ENCODE measurements at places on chromosomes 7 and 10. TPM values are rescaled to one million over a fixed set of nuclear protein-coding genes. Genes with fewer than 3 reads are reported as not detected.

DNA sequence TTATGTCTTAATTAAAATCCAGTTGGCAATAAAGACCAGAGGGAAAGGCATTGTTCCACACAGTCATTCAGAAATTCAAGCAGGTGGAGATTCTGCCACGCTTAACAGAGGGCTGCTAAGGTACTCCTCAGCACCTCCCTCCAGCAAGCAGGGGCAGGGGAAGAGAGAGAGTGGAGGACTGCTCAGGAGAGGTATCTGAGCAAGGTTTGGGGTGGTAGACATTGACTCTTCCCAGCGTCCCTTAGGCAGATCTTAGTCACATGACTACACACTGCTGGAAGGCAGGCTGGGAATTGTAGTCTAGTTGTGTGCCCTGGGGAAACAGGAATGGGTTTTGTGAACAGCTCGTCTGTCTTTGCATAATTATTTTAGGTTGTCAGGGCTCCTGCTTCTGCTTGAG is 181.6 kb downstream of the NPSR1 start:
- H3K4me3 ChIP-seq = no peak overlapping the region
- H3K27ac ChIP-seq = no peak overlapping the region
- H3K36me3 ChIP-seq = no peaks in the 10 kb centered on the region

SKAP2 gene
- 21.3 TPM for total RNA-seq

GRCh38 chr10:1523221-1523620 is 214.1 kb downstream of the ADARB2 start:
- H3K27me3 ChIP-seq = no peaks in the 10 kb centered on the region
- H3K4me3 ChIP-seq = no peak overlapping the region
- H3K4me1 ChIP-seq = no peaks in the 10 kb centered on the region
- no peak overlapping the region for H3K27ac ChIP-seq
- no peaks in the 10 kb centered on the region for H3K36me3 ChIP-seq

GRCh38 chr7:12028508-12028907 is 182.6 kb upstream of the TMEM106B start:
- no peaks in the 10 kb centered on the region for H3K36me3 ChIP-seq
- H3K27me3 ChIP-seq = no peaks in the 10 kb centered on the region
- DNase-seq = no peak
- H3K27ac ChIP-seq = no peak overlapping the region
- no peak overlapping the region for H3K4me3 ChIP-seq

DNA sequence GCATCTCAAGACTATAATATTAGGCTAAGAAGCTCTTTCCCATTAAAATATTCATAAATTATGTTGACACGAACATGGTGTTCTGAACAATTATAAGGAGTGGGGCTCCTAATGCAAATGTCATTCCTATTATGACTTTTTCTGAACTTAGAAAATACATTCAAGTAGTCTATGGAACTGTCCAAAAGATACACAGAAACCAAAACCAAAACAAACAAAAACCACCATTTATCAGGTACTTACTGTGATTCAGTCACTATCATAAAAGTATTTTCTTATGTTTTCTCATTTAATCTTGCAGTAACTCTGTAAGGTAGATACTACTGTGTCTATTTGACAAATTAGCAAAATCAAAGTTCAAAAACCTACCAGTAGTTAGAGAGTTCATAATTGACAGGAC is 406.8 kb downstream of the GFRA1 start:
- no peak overlapping the region for H3K27ac ChIP-seq
- no peak overlapping the region for H3K4me3 ChIP-seq
- DNase-seq = no peak
- no peaks in the 10 kb centered on the region for H3K27me3 ChIP-seq

CDCA7L gene
- total RNA-seq = 103 TPM

DNA sequence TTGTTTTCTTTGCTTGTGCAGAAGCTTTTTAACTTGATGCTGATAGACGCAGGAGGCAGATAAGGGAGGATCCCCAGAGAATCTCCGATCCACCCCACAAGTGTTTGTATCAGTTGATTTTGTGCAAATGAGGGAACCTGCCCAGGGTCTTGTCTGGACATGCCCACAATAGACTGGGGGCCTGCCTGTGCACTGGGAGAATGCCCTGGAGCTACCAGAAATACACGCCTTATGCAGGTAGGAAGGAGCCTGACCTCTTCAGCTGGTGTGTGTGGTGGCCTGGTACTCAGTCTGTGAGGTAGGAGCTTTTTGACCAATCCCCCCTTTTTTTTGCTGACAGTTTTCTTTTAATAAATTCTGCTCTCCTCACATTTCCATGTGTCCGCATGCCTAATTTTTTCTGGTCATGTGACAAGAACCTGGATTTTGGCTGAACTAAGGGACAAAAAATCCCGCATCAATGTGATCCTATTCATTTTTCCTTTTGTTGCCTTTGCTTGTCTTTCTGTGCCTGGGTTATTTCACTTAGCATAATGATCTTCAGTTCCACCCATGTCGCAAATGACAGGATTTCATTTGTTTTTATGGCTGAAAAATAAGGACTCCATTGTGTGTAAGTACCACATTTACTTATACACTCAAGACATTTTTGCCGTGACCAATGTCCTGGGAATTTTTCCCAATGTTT is 430.6 kb upstream of the NRG3 start:
- H3K27me3 ChIP-seq = no peaks in the 10 kb centered on the region
- DNase-seq = no peak

- DNase-seq = no peak
- H3K27ac ChIP-seq = no peak overlapping the region
- H3K27me3 ChIP-seq = no peaks in the 10 kb centered on the region
- no peaks in the 10 kb centered on the region for H3K4me1 ChIP-seq
Measured at GRCh38 chr7:137421366-137421765, 77.8 kb upstream of the PTN start.

GRCh38 chr10:43206391-43207235 is 60.3 kb downstream of the RASGEF1A start:
- no peaks in the 10 kb centered on the region for H3K36me3 ChIP-seq
- H3K27me3 ChIP-seq = no peaks in the 10 kb centered on the region
- no peak overlapping the region for H3K27ac ChIP-seq
- no peak overlapping the region for H3K4me3 ChIP-seq
- peak; percentile 35 for DNase-seq
- peaks cover 8% of the 10 kb centered on the region for H3K4me1 ChIP-seq

NPY gene
- total RNA-seq = not detected

GRCh38 chr7:38463277-38464225 is 167.6 kb downstream of the AMPH start:
- H3K27ac ChIP-seq = peak overlapping the region; percentile 90
- H3K4me1 ChIP-seq = peaks cover 19% of the 10 kb centered on the region

DNA sequence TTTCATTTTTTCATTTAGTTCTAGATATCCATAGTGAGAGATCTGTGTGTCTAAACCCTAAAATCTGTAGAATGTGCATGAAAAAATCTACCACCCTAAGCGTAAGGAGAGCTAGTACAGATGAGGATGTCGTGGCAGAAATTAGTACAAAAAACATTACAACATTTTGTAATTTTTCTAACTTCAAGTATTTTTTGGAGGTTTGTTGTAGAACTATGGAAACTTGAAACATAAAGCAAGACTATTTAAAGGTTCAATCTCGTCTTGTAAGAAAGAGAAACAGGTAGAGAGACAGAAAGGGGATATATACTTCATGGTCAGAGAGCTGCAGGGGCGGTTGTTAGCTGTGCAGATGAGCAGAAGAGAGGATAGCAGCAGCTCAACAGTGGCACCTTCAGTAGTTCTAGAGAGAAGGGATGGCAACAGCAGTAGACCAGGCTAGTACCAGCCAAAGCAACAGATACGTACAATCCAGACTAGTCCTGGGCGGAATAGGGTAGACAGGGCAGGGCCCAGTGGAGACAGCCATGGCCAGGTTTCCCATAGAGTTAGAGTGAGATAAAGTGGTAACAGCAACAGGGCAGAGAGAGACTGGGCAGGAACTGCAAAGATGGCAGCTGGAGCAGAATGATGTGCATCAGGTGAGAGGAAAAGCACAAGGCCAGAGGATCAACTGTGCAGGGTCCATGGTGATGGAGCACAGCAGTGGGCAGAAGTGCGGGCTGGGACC is 145.2 kb downstream of the FRMD4A start:
- H3K36me3 ChIP-seq = no peaks in the 10 kb centered on the region
- peaks cover 45% of the 10 kb centered on the region for H3K27me3 ChIP-seq
- peaks cover 20% of the 10 kb centered on the region for H3K4me1 ChIP-seq
- peak overlapping the region; percentile 96 for H3K27ac ChIP-seq
- peak; percentile 80 for DNase-seq

- H3K27me3 ChIP-seq = peaks cover 6% of the 10 kb centered on the region
- peak overlapping the region; percentile 83 for H3K27ac ChIP-seq
- no peak overlapping the region for H3K4me3 ChIP-seq
Measured at GRCh38 chr10:33109788-33110469, 151.9 kb upstream of the ITGB1 start.

PITRM1 gene
- total RNA-seq = 71.3 TPM

- H3K27ac ChIP-seq = no peak overlapping the region
- no peak for DNase-seq
- peaks cover 4% of the 10 kb centered on the region for H3K27me3 ChIP-seq
- peaks cover 4% of the 10 kb centered on the region for H3K4me1 ChIP-seq
- H3K36me3 ChIP-seq = no peaks in the 10 kb centered on the region
Measured at GRCh38 chr10:31694929-31695837, 233.4 kb downstream of the ARHGAP12 start.

DNA sequence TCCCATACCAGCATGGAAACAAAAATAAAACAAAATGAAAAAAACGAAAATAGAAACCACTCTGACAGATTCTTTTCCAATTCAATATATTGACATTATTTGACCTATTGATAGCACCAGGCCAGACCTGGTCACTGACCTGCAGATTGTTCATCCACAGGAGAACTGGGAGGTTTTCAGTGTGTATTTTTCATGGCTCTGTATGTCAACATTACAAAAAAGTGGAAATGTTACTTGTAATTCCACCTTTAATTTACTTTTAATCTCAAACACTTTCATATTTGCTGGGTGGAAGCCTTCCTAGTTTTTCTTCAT is 2.9 kb downstream of the HKDC1 start:
- no peak for DNase-seq
- H3K4me3 ChIP-seq = peak overlapping the region; percentile 51
- H3K4me1 ChIP-seq = peaks cover 63% of the 10 kb centered on the region
- no peaks in the 10 kb centered on the region for H3K36me3 ChIP-seq
- no peaks in the 10 kb centered on the region for H3K27me3 ChIP-seq

DNA sequence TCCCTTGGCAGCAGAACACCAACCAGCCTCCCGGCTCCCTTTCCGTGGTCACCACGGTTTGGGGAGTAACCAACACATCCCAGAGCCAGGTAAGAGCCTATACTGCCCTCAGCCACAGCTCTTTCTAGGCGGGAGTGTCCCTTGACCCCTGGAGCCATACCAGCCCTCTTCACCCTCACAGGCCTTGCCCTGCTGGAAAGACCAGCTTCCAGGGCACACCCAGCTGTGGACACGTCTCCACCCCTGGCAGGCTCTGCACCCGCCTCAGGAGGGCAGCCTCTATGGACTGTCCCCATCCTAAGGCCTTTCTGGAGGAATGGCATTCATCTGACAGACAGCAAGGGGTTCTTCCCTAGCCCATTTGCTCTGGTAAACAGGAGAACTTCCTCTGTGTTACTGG is 57.5 kb upstream of the PPIF start:
- no peaks in the 10 kb centered on the region for H3K27me3 ChIP-seq
- no peak for DNase-seq
- no peak overlapping the region for H3K27ac ChIP-seq
- H3K36me3 ChIP-seq = peaks cover 20% of the 10 kb centered on the region

DNA sequence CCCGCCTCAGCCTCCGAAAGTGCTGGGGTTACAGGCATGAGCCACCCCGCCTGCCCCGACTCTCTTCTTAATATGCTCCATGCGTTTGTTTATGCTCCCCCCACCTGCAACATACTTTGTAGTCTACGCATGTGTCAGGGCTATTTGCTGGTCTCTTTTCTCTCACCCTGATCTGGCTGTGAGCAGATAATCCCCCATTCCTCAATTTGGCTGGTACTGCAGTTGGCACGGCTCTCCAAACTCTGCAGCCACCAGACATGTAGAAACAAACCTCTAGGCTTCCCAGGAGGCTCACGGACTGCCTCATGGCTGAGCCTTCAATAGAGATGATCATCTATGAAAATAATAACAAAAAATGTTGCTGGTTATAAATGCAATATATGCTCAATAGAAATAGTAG is 540.3 kb upstream of the GALNT17 start:
- no peaks in the 10 kb centered on the region for H3K36me3 ChIP-seq
- no peak for DNase-seq
- H3K4me1 ChIP-seq = peaks cover 3% of the 10 kb centered on the region
- no peak overlapping the region for H3K27ac ChIP-seq

SORBS1 gene
- total RNA-seq = 0.47 TPM

C10orf105 gene
- total RNA-seq = 0.18 TPM

CNPY1 gene
- total RNA-seq = not detected

DNA sequence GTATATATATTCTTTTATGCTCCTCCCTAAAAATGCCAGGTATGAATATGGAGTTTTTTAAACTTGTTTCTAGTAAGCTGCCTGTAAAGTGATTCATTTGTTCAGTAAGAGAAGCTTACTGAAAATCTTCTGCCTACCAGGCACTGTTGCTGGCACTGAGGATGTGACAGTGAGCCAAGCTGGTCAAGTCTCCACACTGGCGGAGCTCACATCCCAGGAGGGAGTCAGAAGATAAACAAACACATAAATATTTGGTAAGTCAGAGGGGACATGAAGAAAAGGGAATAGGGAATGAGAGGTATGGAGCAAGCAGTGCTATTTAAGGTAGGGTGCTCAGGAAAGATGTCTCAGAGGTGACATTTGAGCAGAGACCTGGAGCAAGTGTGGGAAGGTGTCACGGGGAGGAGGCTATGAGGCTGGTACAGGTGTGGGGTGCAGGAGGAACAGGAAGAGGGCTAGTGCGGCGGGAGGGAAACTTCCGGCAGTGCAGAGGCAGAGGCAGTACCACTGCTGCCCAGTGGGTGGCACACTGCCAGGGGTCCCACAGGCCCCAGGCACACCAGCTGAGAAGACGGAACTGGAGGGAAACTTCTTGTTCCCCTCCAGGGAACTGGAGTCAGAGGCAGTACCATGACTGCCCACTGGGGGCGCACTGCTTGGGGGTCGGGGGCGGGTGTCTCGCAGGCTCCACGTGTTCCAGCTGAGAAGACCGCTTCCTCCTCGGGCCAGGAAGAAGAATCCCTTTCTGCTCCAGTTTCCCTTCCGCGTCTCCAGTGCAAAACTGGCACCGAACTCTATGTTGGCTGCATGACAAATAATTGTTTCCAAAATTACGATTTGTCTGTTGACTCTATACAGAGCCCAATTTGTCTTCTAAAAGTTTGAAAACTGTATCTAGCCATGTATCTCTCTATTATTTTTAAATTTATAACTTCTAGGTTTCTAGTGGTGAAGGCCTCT is 161.0 kb downstream of the TEX36 start:
- H3K27me3 ChIP-seq = no peaks in the 10 kb centered on the region
- no peak for DNase-seq
- H3K4me1 ChIP-seq = no peaks in the 10 kb centered on the region
- no peak overlapping the region for H3K4me3 ChIP-seq
- no peaks in the 10 kb centered on the region for H3K36me3 ChIP-seq

GRCh38 chr7:106774768-106775551 is 90.1 kb upstream of the PIK3CG start:
- H3K4me1 ChIP-seq = peaks cover 18% of the 10 kb centered on the region
- no peak overlapping the region for H3K27ac ChIP-seq
- no peaks in the 10 kb centered on the region for H3K27me3 ChIP-seq
- peak; percentile 48 for DNase-seq
- peaks cover 11% of the 10 kb centered on the region for H3K36me3 ChIP-seq
- no peak overlapping the region for H3K4me3 ChIP-seq

GRCh38 chr10:34761453-34761852 is 53.6 kb downstream of the PARD3 start:
- no peak for DNase-seq
- no peaks in the 10 kb centered on the region for H3K27me3 ChIP-seq
- H3K4me1 ChIP-seq = peaks cover 3% of the 10 kb centered on the region
- no peak overlapping the region for H3K27ac ChIP-seq
- no peaks in the 10 kb centered on the region for H3K36me3 ChIP-seq
- no peak overlapping the region for H3K4me3 ChIP-seq

- no peak overlapping the region for H3K4me3 ChIP-seq
- H3K27ac ChIP-seq = no peak overlapping the region
- H3K27me3 ChIP-seq = no peaks in the 10 kb centered on the region
- H3K36me3 ChIP-seq = no peaks in the 10 kb centered on the region
- DNase-seq = no peak
Measured at GRCh38 chr7:98557538-98558031, 59.5 kb upstream of the NPTX2 start.

FAM25G gene
- not detected for total RNA-seq

Data from activated CD8-positive, alpha-beta memory T cell treated with anti-CD3 and anti-CD28 coated beads, Interleukin-2, amount 10 ng/mL, durations not matched to agents 7 days and 5 days (primary cell).